ENCODE measurements at places on chromosomes 7 and 10.

DNA sequence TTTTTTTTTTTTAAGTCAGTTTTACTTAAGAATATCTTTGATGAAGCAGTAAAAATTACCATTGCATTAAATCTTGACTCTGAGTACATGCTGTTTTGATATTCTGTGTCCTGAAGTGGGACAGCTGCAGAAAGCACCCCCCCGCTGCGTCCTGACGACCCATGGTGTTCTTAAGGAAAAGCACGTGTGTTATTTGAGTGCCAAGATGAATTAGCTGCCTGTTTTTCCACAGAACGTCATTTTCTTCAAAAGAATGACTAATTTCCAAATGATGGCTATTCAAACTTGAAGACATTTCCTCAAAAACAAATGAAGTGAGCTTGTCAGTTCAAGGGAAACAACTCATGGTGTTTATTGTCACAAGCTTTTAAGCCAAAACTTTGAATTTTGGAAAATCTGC, 45.9 kb downstream of the CREM start:
- no peak for DNase-seq

GRCh38 chr7:131688738-131689661, 132.6 kb upstream of the PODXL start:
- DNase-seq = peak; percentile 63

- no peak for DNase-seq
Observed at GRCh38 chr7:137970253-137970975, 31.5 kb downstream of the CREB3L2 start.

GRCh38 chr10:68560186-68560942, at the start of gene TET1:
TSS of gene TET1 (plus strand) at chr10:68560337. CDS start at chr10:68572339, 12,002 bp downstream.
- DNase-seq = peak; percentile 82

- no peak for DNase-seq
Observed at GRCh38 chr7:11540271-11540761, 291.7 kb downstream of the THSD7A start.

- no peak for DNase-seq
Observed at GRCh38 chr10:75061709-75062505, 49.5 kb upstream of the SAMD8 start.
